SW480 (cell line): ENCODE measurements at places on chromosomes 7 and 10.

GRCh38 chr10:96266118-96266770 lies 5.1 kb downstream of the BLNK start:
- DNase-seq: no peak

- DNase-seq: no peak
These were observed 51.4 kb upstream of the SMNDC1 start for GRCh38 chr10:110355922-110356627.

DNA sequence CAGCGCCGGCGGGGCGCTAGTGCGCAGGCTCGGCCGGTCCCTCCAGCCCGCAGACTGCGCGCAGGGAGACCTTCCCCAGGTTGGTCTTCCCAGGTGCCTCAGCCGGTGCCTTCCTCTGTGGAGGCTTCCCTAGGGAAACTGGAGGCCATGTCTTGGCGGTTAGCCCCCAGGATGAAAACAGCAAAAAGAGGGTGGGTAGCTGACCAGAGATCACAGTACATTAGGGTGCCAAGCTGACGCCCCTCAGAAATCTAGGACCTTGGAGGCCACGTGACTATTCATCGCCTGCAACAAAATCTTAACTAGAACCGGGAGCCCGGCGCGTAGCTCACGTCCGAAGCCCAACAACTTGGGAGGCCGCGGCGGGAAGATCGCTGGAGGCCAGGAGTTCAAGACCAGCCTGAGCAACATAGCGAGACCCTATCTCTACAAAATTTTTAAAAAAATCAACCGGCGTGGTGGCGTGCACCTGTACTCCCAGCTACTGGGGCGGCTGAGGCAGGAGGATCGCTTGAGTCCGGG lies 327 bp upstream of the FIS1 start:
- no peak for DNase-seq

DNA sequence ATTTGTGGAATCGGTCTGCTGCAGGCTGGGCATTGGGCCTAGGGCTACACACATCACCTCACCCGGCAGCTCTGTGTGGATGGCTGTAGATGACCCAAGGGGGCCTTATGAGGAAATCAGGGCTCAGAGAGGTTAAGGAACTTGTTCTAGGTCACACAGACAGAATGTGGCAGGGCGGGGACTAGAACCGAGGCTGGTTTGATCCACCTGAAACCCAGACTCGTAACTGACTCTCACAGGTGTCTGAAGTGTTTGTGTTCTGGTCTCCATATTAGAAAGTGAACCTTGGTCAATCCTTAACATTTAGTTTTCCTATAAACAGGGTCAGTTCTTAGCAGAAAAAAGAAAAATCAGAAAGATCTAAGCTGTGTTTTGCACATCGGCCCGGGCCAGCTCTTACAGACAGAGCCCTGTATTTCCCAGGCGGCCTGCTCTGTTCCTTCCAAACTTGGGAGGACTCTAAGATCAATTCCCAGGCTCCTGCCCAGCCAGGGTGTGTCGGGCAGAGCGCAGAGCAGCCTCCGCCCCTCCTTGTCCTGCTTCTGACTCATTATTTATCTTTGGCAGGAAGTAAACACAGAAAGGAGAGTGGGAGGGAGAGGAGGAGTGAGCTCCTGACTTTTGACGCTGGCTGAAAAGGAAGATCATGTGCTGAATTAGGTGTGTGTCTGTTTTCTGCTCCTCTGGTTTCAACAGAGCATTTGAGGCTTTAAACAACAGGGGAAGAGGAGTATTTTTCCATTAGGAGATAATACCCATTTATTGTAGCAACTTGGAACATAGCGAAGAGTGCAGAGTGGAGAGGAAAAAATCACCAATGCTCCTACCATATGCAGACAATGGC lies 74.1 kb downstream of the TACC2 start:
- peak; percentile 95 for DNase-seq

DNA sequence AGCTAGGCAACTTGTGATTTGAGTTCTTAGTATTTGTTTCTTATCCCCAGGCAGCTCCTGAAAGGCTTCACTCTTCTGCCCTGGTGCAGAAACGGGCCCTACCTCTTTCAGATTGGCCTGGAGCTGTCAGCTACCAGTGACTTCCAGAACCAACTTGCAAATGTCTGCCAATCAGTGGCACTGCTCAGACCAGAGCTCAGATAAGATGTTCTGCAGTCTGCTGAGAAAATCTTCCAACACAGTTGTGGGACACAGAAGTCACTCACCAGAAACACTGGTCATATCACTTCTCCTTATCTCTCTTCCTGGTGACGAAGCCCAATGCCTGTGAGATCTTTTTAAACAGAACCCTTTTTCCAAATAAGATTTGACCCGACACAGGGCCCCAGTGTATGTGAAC lies 81.9 kb upstream of the DUSP5 start:
- DNase-seq: no peak

- peak; percentile 74 for DNase-seq
These were observed 842 bp upstream of the SKIDA1 start for GRCh38 chr10:21526188-21526859.

DNA sequence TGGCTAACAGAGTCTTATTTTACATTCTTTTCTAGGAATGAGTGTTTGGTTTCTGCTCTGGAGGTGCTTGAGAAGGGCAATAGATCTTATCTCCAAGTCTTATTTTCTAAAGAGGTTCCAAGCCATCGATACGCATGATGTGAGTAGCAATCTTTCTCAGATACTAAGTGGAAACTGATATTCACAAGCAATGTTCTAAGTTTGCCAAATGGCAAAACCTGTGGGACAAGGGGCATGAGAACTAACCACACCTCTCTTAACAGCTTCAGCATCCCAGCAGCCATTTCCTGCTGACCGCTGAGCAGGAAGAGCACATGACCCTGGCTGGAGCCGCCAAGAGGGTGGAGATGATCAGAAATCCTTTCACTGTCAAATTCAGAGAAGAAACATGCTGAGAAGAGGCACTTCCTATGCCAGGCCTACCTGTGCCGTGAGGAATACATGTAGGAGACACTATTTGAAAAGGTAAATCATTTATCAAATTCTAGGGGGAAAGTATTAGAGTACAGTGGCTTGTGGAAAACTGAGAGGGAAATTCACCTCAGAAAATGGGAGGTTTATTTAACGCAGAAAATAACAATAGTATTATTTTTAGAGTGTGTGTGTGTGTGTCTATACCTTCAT lies 35.2 kb downstream of the CCDC71L start:
- DNase-seq: no peak

- no peak for DNase-seq
These were observed 573.3 kb downstream of the GALNT17 start for GRCh38 chr7:71705217-71705616.

GRCh38 chr10:63922468-63923284 lies 401.5 kb downstream of the REEP3 start:
- DNase-seq: no peak

- peak; percentile 36 for DNase-seq
These were observed 1.3 kb upstream of the TAS2R38 start for GRCh38 chr7:141974831-141975230.

DNA sequence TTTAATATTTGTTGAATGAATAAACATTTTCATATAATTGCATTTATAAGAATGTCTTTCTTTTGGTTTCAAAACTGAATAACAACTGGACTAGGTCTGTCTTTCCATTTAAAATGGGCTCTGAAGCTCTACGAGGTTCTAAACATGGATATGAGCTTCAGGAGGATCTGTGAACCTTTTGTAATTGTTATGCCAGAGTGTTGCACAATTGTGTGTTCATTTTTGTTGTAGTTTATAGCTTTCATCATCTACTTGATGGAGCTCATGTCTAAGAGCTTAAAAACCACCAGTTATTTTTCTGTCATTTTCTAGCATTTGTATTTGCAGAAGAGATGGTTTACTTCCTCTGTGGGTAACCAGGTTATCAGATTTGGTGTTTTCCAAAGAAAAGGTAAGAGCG lies 265.7 kb upstream of the NPY start:
- no peak for DNase-seq

GRCh38 chr7:36599645-36600313 lies 124.5 kb downstream of the AOAH start:
- no peak for DNase-seq

- DNase-seq: no peak
These were observed 9.0 kb upstream of the MAFK start for GRCh38 chr7:1521456-1521855.

GRCh38 chr10:132899054-132899750 lies 43.2 kb downstream of the CFAP46 start:
- DNase-seq: no peak
